ENCODE measurements at places on chromosomes 12 and 14.

DNA sequence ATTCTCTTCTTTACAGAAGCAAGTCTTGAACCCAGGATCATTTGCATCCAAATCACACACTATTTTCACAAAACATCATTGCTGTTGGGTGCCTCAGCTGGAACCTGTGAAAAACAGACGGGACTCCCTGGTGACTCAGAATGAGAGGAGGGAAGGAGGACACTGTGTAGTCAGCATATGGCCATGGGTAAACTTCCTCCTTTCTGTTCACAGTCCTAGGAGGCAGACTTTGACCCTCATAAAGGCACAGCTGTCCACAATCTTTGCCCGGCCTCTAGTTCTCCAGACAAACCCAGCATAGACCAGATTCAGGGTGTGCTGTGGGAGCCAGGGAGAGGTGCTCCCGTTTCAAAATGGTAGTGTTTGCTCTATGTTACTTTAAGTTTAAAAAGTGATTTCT is 62.0 kb downstream of the DYRK2 start:
- DNase-seq: peak; percentile 74

DNA sequence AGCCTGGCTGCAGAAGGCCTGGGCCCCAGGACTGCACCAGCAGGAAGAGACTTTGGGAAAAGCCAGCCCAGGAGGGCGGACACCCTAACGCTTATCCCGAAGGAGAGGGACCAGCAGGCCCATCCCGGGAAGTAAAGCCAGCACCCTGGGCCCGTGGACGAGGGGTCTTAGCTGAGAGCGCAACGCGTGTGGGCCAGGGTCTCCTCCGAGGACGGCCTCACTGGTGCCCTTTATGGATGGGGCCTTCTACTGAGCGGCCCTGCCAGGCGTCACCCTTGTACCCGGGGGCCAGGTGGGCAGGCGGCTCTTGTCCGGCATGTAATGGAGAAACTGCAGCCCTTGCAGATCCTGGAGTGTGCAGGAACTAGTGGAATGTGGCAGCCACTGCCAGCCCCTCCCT is 14.1 kb downstream of the TEDC1 start:
- no peak for DNase-seq

GRCh38 chr12:95857156-95857555 is 1.6 kb upstream of the SNRPF start:
- DNase-seq: no peak

- DNase-seq: no peak
Measured at GRCh38 chr14:89280600-89280999, 136.4 kb downstream of the FOXN3 start.

GRCh38 chr12:91986084-91986483 is 159.6 kb downstream of the BTG1 start:
- DNase-seq: peak; percentile 58

DNA sequence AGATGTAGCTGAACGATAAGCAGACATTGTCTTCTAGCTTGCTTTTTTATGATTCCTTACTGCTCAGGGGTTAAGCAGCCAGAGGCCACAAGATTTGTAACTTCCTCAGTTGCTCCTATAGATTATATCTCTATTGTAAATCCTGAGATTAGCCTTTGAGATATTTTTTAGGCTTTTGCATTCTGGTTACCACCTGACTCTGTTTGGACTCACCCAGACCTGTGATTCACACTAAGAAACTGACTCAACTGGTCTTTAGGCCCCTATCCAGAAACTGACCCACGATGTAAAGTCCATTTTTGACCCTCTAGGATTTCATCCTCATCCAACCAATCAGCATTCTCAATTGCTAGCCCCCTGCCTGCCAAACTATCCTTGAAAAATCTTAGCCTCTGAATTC is 194.4 kb downstream of the RASSF9 start:
- no peak for DNase-seq

DNA sequence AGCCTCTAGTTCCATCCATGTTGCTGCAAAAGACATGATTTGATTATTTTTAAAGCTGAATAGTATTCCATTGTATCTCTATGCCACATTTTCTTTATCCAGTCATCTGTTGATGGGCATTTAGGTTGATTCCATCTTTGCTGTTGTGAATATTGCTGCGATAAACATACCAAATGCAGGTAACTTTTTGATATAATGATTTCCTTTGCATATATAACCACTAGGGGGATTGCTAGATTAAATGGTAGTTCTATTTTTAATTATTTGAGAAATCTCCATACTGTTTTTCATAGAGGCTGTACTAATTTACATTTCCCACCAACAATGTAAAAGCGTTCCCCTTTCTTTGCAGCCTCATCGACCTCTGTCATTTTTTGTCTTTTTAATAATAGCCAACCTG is 342.5 kb downstream of the MDGA2 start:
- DNase-seq: no peak

DNA sequence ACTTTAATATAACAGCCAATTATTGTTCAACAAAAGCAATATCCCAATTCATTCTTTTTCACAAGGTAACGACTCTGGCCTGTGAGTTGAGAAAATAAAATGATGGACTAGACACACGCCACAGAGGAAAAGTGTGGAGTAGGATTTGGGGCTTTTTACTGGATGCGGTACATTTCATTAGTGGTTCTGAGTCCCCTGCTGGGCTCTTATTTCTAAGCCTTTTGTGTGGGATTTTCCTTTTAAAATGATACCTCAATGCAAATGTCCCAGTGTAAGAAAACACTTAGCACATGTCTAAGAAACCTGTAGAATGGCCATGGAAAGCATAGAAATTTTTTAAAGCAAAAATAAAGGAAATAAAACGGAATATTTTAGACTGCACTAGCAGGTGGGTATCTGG is 73.4 kb downstream of the C12orf42 start:
- DNase-seq: no peak

DNA sequence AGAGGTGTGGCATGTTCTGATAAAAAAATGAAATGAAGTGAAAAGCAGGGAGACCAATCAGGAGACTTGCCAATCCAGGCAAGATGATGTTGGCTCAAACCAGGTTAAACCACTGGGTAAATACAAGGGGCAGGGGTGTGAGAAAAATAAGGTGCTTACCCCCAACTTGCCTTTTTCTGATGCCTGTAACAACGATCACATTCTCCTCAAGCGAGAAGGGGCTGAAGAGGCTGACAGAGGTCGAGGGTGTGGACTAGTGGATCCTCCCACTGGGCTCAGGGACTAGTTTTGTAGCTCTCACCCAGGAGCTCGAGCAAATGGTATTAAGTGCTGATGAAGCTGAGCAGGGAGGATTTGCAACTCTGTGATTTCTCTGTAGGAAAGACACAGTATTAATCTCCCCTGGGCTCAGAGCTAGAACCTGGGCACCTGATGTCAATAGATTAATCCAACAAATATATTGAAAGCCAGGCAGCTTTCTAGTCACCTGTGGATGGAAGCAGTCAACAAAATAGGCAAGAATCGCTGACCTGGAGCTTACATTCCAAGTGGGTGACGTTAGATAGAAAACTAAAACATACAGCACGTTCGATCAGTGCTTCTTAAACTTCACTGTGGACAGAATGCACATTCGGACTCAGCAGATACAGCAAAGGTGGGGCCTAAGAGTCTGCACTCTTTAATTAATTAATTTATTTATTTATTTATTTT is 15.2 kb upstream of the EAPP start:
- peak; percentile 52 for DNase-seq

- peak; percentile 75 for DNase-seq
Measured at GRCh38 chr12:75585330-75585729, 73.9 kb upstream of the KRR1 start.

DNA sequence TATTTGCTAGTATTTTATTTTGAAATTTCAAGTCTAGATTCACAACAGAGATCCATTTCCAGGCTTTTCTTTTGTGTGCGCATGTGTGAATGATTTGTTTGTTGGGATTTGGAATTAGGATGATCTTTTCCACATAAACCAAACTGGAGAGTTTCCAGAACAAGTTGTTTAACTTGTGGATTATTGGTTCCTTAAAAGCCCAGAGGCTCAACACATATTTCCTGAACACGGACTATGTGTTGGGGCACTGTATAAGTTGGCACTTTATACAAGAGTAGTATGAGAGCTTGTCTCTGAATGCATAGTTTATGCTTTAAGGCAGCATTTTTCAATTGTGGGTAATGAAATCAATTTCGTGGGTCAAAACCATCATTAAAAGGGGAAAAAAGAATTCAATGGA is 67.3 kb upstream of the FUT8 start:
- no peak for DNase-seq

- no peak for DNase-seq
Measured at GRCh38 chr12:53200458-53201176, 6.4 kb downstream of the ITGB7 start.

DNA sequence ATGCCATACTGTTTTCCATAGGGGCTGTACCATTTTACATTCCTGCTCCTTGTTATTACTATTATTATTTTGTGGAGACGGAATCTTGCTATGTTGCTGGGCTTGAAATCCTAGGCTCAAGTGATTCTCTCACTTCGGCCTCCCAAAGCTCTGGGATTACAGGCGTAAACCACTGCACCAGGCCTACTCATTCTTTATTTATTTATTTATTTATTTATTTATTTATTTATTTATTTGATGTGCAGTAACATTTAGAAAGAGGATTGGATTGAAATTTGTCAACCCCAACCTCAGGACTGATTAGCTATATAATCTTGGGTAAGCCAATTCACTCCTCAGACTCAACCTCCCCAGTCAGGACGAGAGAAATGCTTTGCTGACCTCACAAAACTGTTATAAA is 107.9 kb downstream of the VEZT start:
- DNase-seq: no peak

DNA sequence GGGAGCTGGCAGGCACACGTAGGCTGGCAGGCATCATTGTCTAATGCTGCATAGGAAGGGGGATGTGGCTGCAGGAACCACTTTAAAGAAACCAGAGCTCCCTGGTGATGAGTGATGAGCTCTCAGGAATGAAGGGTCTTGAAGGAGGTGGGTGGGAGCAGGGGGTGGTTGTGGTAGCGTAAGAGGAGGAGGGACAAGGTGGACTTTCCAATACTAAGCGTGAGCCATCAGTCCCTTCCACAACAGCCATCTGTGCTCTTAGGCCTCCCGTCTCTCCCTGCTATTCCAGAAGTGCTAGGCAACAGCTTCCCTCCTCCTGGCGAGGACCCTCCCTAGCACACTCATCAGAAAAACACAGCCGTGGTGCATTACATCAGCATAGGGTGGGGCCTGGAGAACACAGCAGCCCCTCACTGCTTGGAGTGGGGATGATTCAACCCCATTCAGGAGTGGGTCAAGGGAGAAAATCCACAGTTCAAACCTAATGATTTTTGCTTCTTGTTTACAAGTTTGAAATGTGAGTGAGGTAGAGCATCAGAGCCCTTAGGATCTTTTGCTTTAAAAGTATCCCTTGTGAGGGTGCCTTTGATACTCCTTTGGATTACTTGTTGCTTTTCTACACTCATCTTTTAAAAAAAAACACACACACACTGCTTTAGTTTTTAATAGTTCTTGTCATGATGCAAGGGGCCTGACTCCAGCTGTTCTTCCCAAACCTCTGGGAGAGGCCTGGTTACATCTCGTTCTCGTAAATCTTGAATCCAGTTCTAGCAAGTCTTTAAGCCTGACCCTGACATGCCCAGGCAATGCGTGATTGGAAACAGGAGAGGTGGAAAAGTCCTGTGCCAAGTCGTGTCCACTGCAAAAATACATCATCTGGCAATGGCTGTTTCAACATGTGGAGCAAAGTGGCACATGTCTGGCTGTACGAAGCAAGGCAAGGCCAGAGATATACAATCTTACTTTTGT is 356.4 kb upstream of the DDHD1 start:
- DNase-seq: no peak

GRCh38 chr12:30888241-30888640 is 38.3 kb upstream of the TSPAN11 start:
- DNase-seq: no peak

DNA sequence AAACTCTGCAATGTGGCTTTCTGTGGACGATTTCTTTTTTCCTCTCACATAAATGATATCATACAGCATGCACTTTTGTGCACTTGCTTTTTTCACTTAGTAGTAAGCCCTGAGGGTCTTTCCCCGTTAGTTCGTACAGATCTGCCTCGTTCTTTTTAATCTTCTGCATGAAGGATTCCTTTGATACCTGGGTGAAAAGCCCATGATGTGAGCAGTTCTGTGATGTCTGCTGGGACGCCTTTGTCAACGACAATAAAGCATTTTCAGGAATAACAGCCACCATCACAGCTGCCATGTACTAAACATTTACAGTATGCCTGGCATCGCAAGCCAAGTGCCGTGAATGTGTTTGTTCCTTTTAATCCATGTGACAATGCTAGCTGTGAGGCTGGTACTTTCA is 99.2 kb downstream of the KSR2 start:
- DNase-seq: no peak

- no peak for DNase-seq
Measured at GRCh38 chr12:95509300-95509699, 35.3 kb downstream of the METAP2 start.

DNA sequence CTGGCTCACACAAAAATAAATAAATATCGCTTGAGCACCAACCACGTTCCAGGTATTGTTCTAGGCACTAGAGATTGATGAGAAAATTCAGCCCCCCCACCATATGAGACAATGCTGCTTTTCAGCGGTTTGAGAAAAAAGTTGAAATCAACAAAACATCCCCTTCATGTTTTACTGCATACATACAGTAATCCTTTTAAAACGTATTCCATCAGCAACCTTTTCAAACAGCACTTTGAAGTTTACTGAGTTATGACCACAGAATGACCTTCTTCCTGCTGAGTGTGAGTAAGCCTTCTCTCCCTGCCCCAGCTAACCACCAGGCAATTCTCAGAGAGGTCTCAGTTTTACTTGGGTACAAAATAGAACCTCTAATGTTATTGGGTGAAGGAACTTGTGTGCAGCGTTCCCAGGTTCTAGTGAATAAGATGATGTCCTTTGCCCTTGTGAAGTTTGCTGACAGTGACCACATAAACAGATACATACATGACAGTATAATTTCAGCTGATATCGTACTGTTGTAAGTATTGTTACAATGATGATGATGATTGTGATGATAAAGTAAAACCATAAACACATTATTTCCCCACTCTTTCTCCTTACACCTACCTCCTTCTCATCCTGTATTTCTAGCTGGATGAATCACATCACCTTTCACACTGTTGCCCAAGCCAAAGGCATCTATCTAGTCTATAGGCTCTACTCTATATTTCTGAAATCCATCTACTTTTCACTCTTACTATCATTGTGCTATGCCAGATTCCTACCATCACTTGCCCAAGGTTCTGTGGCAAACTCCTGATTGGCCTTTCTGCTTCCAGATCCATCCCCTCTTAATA is 124.4 kb upstream of the KRR1 start:
- DNase-seq: peak; percentile 95

DNA sequence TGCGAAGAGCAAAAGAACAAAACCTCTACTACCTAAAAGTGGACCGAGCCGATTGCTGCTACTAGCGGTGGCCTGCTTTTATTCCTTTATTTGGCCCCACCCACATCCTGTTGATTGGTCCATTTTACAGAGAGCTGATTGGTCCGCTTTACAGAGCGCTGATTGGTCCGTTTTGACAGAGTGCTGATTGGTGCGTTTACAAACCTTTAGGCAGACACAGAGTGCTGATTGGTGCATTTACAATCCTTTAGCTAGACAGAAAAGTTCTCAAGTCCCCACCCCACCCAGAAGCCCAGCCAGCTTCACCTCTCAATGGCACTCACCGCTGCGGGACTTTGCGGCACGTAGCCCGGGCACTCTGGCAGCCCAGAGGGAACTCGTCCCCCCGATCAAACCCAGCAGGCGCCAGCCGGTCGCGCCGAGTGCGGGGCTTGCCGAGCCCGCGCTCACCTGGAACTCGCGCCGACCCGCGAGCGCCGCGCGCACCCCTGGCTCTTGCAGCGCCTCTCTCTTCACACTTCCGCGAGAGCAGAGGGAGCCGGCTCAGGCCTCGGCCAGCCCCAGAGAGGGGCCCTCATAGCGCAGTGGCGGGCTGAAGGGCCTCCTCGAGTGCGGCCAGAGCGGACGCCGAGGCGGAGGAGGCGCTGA is 8.7 kb upstream of the FGD4 start:
- DNase-seq: peak; percentile 14

GRCh38 chr12:121992059-121992879 is 29.4 kb upstream of the BCL7A start:
- peak; percentile 80 for DNase-seq
